ENCODE measurements at places on chromosomes 7 and 10. TPM values are rescaled to one million over a fixed set of nuclear protein-coding genes. Genes with fewer than 3 reads are reported as not detected.

The PNLIPRP3 gene
- total RNA-seq: not detected

The PDK4 gene
- total RNA-seq: 0.15 TPM

The PNLIP gene
- total RNA-seq: not detected

The AKR1C8 gene
- total RNA-seq: not detected

The ZNF488 gene
- not detected for total RNA-seq

The ABCB1 gene
- 0.75 TPM for total RNA-seq

The AKR1C3 gene
- total RNA-seq: 308 TPM

The ITGA8 gene
- 1.5 TPM for total RNA-seq

The ITPRID1 gene
- total RNA-seq: not detected

The THSD7A gene
- 0.38 TPM for total RNA-seq

The NKX1-2 gene
- not detected for total RNA-seq

The SLF2 gene
- 21.0 TPM for total RNA-seq

The SLC18A3 gene
- total RNA-seq: under 0.01 TPM

The CRTAC1 gene
- 0.12 TPM for total RNA-seq

The CYP3A5 gene
- total RNA-seq: not detected

The AKR1B15 gene
- total RNA-seq: not detected

The ACTR3C gene
- total RNA-seq: 0.15 TPM

The PPP1R17 gene
- total RNA-seq: not detected

The MYH16 gene
- 0.08 TPM for total RNA-seq

The CALHM2 gene
- 27.1 TPM for total RNA-seq
